CD4-positive, alpha-beta T cell treated with Interleukin-15 for 4 hours (primary cell): ENCODE measurements at places on chromosomes 11 and 22.

GRCh38 chr11:27356624-27357222 is 6.3 kb downstream of the CCDC34 start:
- no peak for DNase-seq

- no peak for DNase-seq
Observed at GRCh38 chr11:90288212-90288821, 65.5 kb upstream of the CHORDC1 start.

GRCh38 chr11:71281831-71282230 is 29.5 kb upstream of the SHANK2 start:
- no peak for DNase-seq

GRCh38 chr11:28169816-28170215 is 61.6 kb downstream of the METTL15 start:
- DNase-seq = no peak

GRCh38 chr11:111693224-111693937 is 72.8 kb downstream of the PPP2R1B start:
- DNase-seq = no peak
